ENCODE measurements at places on chromosomes 6 and 20. TPM values are rescaled to one million over a fixed set of nuclear protein-coding genes. Genes with fewer than 3 reads are reported as not detected.

- DNase-seq, result no peak
Observed at GRCh38 chr20:50394569-50394968, 115.6 kb upstream of the PTPN1 start.

DNA sequence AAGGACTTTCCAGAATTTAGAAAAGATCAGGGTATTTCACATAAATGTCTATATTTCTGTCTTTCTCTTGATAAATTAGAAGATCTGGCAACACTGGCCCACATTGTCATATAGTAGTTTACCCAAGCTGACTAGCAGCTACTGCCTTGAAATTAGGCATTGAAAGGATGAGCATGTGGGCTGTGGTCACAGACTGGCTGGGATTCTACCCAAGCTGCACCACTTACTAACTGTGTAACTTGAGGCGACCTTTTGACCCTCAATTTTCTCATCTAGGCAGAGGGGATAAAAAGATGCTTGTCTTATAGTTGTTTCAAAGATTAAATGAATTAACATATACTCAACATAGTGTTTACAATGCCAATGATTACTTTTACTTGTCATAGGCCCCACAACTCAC is 152.7 kb upstream of the BMP2 start:
- DNase-seq, result no peak

Gene HLA-DPB1
- 121 TPM for total RNA-seq

GRCh38 chr6:71038711-71039344 is 82.0 kb upstream of the B3GAT2 start:
- DNase-seq, result no peak

DNA sequence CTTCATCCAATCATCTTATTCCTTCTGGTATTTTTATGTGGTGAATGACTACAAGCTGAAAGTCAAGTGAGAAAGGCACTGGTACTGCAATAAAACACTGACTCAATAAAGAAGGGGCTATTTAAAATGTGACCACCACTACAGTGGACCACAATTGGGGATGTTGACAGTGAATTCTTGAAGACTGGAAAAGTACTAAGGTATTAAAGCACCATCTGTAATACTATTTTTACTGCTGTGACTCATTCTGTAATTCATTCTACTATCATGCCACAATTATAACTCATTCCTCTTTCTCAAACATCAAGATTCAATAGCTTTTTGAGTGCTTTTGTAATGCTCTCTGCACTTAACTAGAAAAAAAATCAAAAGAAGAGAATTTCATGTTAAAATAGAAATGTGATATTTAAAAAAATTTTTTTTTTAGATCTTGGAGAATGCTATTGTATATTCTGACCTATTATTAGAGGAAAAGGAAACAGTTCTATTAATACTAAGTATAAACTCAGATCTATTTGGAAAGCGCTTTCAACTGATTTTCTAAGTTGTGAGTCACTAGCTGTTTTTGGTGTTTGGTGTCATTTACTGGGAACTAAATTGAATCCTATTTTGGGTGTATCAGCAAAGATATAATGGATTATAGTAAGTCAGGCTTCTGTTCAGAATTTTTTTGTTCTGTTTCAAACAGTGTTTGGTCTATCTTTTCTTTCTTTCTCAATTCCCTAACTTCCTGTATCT is 104.7 kb upstream of the TMEM170B start:
- no peak for DNase-seq

- DNase-seq, result no peak
Observed at GRCh38 chr6:107064579-107065065, 36.6 kb downstream of the MTRES1 start.

DNA sequence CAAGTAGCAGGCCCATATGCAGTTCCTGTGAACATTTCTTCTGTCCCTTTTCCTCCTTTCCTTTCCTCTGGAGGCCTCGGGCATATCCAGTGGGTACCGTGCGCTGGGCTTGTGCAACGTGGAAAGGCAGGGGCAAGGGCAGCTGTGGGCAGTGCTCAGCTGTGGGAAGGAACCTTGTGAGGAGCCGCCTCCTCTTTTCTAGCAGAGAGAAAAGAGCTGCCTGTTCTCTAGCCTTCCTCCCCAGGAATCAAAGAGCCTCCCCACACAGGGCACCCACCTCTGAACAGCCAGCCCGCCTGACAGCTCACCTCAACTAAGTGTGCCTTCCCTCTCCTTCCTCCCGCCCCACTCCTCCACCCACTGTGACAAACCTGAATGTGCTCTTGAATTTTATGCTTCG is 143.3 kb upstream of the HDDC2 start:
- DNase-seq, result no peak

GRCh38 chr20:25858495-25859425 is 162.1 kb upstream of the ZNF337 start:
- no peak for DNase-seq

DNA sequence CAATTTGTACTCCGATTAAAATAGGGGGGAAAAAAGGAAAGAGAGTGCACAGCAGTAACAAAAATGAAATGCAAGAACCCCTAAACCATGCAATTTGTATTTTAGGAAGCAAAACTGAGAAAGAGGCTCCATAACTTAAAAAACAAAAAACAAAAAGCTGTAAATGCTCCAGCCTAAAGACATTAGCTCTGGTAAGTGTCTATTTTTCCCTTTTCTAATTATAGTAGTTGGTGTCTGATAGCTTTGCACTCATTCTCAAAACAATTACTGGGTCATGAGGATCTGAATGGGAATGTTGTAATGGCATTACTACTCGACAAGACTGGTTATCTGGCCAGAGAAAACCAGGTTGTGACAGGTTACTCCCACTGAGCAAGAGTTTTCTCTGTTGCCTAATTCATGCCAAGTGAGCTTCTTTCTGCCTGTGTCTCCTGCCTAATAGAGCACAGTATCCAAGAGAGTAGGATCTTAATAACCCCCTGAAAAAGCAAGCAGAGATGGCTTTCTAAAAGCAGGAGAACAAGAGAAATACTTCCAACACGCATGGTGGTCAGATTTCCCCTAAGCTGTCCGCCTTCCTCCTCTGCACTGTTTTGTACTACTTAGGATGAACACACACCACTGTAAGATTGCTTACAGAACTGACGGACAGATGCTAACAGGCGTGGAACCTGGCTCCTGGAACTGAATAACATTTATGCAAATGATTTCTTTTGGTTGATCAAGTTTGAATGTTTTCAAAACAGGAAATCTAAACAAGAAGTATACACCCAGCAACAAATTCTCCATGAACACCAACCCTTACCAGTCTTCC is 86.4 kb downstream of the FKBP5 start:
- DNase-seq, result no peak

GRCh38 chr6:23302514-23302913 is 733.1 kb downstream of the HDGFL1 start:
- no peak for DNase-seq

Gene GCNT2
- total RNA-seq, result 3.5 TPM

DNA sequence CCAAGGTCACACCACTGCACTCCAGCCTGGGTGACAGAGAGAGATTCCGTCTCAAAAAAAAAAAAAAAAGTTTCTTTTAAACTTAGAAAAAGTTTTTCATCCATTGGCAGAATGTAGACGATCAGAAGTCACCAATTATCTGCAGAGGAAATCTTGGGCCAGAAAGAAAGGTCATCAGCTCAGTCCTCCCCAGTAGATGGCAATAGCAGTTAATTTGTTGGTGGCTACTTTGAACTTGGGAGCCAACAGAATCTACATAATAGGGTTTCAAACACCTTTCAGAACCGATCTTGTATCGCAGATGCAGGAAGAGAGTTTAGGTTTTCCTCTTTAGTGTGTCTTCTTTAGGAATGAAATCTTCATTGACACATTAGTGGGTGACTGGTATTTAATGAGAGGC is 41.7 kb downstream of the LBP start:
- DNase-seq, result no peak

- DNase-seq, result no peak
Observed at GRCh38 chr6:33290459-33290858, 1.1 kb downstream of the PFDN6 start.

DNA sequence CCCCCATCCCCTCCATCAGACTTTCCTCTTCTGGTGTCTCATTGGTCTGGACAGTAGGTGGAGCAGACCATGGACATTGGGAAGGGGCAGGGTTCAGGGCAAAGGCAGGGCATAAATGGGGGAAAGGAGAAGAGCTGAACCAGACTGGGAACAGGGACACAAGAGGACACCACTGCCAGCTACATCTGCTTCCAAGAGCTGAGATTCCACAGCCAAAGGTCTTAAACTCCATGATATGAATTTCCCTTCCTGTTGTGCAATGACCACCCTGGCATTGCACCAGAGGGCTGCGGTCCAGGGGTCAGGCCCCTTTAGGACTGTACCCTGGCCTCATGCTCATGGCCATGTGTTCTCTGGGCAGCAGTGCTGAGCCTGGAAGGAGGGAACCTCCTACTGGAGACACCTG is 137.9 kb downstream of the MAFB start:
- peak; percentile 48 for DNase-seq

GRCh38 chr6:56727097-56727850 is 84.6 kb upstream of the DST start:
- DNase-seq, result no peak

Gene ADGRF1
- not detected for total RNA-seq

DNA sequence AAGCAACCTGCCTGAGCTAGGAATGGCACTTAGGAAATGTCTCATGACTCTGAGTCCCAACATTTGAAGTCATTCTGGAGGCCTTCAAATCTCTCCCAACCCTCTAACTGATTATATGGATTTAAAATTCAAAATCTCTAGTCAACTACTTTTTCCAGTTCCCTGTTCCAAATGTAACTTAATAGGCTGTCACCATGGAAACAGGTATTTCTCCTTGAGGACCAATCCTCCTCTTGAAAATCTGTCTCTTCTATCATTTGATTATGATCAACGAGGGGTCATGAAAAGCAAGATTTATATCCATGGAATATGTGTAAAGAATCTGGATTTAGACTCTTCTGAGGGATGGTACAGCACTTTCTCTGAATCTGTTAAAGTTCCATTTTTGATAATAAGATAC is 127.3 kb upstream of the DTNBP1 start:
- no peak for DNase-seq

DNA sequence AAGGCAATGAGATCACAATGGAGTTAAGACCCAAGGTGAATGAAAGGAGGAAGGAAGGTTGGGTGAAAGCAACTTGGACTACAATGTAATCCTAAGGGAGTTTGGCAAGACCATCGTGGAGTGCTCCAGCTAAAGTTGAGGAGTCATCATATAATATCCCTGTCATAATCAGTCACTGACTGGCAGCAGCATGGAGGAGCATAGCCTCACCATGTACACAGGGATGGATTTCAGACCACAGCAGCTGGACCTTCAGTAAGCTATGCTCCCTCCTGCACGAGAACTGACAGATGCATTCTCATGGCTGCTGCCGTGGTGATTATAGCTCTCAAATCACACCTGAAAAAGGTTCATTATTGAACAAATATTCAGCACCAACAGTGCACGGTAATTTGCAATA is 43.0 kb downstream of the GOPC start:
- no peak for DNase-seq

DNA sequence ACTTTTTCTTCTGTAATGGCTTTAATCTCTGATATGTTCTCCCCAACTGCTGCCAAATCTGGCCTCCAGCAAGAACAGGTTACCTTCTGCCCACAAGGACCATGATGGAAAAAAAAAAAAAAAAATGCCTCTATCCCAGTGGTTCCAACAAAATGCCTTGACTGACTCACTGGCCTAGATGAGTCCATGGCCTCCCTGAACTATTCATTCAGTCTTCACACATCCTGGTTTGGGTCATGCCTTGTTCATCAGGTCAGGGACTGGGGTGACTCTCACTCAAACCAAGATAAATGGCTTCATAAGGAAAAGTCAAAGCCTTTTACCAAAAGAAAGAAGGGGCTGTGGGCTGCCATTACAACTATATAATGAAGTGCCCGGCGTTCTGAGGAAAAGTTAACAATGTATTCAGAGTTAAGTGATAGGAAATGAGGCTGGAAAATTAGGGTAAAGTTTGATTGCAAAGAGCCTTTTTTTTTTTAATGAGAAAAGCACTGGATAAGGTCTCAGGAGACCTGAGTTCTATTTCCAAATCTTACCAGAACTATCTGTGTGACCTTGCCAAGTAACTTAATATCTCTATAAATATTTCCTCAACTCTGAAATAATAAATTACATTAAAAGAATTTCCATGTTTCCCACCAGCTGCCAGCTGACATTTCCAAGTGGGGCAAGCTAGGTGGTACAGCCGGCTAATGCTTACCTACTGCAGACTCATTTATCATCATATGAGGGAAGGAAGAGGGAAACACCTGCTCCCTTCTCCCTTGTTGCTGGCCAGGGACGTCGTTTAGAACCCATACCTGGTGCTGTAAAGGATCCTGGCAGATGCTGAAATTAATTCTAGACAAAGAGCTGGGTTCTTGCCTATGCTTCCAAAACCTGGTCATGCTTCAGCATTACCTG is 380.0 kb upstream of the MARCKS start:
- DNase-seq, result no peak

Gene TSBP1
- total RNA-seq, result not detected

- peak; percentile 74 for DNase-seq
Observed at GRCh38 chr6:108653949-108654348, 93.2 kb downstream of the FOXO3 start.

GRCh38 chr20:32343439-32343838 is 14.7 kb upstream of the ASXL1 start:
- DNase-seq, result no peak

Gene PHACTR1
- 1.5 TPM for total RNA-seq

DNA sequence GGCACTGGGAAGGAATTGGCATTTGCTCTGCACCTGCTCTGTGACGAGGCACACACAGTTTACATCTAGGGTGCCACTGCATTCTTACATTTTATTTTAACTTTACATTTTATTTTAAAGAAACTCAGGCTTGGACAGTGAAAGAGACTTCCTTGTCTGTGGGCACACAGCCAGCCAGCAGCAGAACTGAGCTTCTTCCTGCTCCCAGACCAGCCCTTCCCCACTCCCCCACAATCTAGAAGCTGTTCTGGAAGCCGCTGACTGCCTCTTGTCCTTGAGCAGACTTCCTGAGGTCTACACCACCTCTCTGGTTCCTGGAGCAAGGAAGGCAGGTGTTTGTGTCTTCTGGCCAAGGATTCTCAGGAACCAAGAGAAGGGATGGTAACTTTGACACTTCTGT is 27.9 kb upstream of the CD93 start:
- DNase-seq, result no peak

GRCh38 chr20:56429941-56430340 is 17.9 kb downstream of the CASS4 start:
- no peak for DNase-seq

DNA sequence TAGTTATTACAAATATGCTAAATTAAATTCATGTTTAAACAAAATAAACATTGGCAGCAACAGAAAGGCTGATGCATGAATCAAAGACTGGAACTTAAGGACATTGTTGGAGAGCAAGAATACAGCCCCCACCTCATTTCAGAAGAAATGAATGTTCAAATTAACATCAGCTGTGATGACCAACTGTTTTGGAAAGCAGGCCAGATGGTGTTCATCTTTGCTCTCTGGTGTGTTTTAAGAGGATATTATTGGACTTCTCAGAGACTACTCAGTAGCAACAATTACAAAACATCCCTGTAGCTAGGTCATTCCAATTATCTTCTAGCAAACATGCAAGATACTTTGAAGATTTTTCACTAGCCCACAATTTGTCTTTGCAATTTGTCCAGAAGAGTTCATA is 118.6 kb upstream of the DOK5 start:
- DNase-seq, result no peak

GRCh38 chr6:154382740-154383139 is 26.1 kb upstream of the IPCEF1 start:
- DNase-seq, result no peak
